ENCODE measurements at places on chromosomes 1 and 21.

GRCh38 chr1:41232305-41232704 lies 9.8 kb downstream of the SCMH1 start:
- DNase-seq: no peak

DNA sequence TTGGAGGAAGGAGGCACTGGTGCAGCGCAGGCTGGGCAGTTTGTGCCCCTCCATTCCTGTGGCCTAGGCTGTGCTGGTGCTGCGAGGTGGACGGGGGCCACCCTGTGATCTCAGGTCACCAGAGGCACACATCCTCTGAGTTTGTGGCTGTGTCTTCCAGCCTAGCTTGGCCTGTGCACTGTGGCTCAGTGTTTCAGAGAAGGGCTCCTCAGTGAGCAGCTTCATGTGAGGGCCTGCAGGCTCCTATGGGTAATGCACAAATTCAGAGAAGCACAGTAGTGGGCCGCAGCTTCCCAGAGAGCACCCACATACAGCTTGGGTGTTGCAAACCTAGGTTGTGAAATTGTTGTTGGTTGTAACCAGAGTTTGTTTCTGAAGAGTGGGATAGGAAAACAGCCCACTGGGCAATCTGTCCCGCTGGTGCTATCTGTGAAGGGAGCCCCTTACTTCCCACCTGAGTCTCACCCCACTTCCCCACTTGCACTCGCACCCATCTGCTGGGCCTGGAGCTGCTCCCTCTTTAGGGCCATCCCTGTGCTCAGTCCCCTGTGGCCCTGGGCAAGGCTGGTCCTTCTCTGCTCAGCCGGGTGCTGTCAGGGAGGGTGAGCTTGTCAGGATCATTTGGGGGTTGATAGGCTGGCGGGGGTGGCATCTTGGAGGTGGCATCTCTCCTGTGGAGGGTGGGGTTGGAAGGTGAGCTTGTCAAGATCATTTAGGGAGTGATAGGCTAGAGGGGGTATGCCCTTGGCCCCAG lies 30.2 kb downstream of the SNAP47 start:
- no peak for DNase-seq

- DNase-seq: no peak
Measured at GRCh38 chr1:186761358-186761757, 67.4 kb upstream of the PLA2G4A start.

DNA sequence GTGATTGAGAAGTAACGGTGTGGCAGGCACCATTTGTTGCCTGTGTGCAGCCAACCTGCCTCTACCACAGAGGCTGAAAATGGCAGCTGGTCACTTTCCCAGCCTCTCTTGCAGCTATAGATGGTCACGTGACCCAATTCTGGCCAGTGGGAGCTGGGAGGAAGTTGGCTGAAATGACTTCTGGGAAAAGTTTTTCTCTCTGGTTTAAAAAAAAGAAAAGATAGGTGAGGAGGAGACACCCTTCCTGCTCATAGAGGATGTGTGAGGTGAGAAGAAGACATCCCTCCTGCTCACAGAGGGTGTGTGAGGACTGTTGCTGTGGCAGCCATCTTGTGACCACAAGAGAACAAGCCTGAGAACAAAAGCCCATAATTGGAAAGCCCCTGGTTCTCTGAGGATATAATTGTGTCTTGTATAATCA lies 122.8 kb downstream of the SYF2 start:
- DNase-seq: no peak

DNA sequence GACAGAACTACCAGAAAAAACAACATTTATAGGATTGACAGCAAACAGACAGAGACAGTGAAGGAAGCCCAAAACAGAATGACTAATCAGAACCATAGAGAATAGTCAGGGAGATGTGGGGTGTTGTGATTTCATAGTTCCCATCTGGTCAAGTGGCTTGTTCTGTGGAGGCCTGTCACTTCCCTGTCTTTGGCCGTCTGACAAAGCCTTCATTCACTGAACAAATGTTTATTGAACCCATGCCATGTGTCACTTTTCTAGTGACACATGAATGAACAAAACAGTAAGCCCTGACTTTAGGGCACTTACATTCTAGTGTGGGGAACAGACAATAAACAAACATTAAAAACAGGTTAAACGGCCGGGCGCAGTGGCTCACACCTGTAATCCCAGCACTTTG lies 3.2 kb upstream of the SRRM1 start:
- DNase-seq: no peak

DNA sequence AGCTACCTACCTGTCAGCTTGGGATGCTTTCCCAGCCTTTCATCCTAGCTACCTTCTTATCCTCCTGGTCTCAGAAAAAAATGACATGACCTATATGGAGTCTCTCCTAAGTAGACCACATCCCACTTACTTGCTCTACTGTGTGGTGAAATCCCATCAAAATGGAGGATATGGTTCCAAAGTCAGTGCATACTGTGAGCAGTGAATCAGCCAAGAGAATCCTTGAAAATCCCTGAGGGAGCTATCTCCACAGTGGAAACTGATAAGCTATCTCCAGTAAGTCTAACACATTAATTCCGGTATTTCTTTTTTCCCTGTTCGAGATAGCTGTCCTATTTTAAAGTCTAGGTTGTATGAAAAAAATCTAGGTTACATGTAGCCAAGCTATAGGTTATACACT lies 189.7 kb downstream of the FGGY start:
- DNase-seq: no peak

DNA sequence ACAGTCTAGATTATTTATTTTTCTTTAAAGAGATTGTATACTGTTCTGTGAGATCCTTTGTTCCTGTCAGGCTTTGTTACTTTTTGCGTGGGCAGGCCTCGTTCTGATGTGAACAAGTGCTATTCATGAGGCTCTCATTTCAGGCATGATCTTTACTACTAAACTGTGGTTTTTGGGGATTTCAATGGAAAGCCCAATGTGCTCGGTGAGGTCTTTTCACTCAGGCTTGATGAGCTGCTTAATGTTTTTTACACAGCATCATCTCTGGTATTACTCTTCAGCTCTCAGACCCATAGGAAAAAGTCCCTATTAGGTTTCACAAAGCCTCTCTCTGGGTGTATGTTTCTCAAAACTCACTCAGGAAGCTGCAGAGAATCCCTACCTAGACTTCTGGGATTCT lies 419.4 kb downstream of the GPATCH2 start:
- DNase-seq: no peak

GRCh38 chr1:54754045-54754444 lies 10.3 kb downstream of the PARS2 start:
- no peak for DNase-seq

DNA sequence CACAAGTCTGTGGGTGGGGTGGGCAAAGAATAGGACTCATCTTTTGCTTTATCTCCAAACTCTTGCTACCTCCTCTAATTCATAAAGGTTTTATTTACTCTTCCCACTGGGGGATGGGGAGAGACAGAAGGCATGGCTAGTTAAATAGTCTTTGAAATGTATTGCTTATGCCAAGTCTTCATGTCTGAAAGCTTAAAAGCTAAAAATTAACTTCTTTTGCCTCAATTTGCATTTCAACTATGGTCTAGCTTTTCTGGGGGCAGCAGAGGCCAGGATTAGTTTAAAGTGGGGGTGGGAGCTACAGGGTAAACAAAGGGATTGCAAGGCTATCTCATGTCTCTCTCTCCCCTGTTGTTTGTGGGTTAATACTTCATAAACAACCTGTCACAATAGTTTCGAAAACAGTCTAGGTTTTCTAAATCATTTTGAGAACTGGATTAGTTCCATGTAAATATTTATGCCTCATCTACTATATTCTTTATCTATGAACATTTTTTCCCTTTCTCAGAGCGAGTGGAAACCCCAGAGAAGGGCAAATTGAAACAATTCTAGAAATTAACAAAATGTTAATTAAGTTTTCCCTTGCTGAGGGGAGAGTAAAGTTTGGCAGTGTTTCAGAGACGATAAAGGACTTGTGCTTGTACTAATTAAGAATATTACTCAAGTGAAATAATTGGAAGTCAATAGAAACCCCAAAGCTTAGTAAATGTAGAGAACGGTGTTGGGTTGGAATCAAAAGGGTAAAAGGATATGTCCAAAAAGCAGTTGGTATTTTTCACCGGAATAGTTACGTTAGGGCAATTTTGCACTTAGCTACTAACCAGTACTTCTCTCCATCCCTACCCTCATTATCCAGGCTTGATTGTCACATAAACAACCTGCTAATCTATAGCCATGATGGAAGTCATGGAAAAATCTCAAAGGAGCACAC lies 182.2 kb downstream of the GIPC2 start:
- no peak for DNase-seq

GRCh38 chr21:31201548-31201947 lies 142.5 kb downstream of the TIAM1 start:
- no peak for DNase-seq

DNA sequence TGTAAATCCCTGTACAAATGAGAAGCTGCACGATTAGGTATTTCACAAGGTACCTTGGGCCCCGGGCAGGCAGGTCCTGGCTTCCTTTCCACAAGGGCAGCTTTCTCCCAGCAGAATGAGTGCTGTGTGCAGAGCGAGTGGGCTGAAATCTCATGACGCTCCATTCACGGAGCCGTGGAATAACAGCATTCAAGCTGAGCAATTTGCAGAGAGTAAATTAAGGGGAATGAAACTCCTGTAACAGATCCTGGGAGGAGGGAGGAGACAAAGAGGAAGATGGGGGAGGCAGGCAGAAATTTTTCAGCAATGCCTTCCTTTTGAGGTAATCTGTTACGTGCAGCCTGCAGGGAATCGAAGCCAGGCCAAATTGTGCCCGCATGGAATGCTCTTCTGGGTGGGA lies 239.9 kb downstream of the TNR start:
- no peak for DNase-seq

- DNase-seq: no peak
Measured at GRCh38 chr1:235011064-235011598, 117.5 kb downstream of the TOMM20 start.

DNA sequence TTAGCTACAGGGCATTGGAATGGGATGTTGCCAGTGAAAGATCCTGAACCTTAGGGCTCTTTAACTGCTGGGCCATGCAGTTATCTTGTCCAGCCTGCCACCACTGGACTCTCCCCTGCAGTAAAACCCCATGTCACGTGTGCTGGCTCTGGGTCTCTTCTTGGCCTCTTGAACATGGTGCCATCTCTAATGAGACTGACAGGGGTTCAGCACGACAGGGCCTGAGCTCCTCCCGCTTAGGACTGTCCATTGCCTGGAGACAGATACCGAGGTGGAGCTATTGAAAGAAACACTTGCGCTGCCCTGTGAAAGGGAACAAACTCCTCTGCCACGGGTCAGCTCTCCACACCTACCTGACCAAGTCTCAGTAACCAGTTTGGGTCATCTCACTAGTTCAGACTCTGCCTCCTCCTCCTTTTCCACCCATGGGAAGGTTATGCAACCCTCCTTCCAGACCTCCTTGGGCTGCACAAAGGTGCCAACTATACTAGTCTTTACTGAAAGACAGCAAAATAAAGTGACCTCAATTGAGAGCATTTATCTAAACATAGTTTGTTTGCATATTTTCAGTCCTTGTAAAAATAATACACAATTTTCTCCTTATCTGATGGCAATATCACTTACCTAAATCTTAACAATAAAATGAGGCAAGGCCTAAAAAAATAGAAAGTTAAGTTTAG lies 66.0 kb downstream of the GNG12 start:
- no peak for DNase-seq

GRCh38 chr1:181099152-181100014 lies 10.9 kb downstream of the IER5 start:
- peak; percentile 16 for DNase-seq

- no peak for DNase-seq
Measured at GRCh38 chr1:43617668-43618067, 32.3 kb upstream of the KDM4A start.

DNA sequence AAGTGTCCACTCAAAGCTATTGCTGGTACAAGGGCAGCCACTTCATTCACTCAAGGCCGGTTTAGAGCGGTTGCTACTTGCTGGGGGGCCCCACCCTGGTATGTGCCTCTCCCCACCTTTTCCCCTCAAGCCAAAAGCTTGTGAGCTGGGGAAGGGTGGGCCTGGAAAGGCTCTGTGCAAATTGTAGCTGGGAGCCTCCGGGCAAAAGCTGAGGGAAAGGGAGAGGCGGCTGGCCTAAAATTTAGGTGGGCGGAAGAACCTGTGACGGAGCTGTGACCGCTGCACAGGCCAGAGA lies 306 bp upstream of the SH3D21 start:
- DNase-seq: no peak

GRCh38 chr21:16318651-16319300 lies 589.0 kb downstream of the USP25 start:
- no peak for DNase-seq

DNA sequence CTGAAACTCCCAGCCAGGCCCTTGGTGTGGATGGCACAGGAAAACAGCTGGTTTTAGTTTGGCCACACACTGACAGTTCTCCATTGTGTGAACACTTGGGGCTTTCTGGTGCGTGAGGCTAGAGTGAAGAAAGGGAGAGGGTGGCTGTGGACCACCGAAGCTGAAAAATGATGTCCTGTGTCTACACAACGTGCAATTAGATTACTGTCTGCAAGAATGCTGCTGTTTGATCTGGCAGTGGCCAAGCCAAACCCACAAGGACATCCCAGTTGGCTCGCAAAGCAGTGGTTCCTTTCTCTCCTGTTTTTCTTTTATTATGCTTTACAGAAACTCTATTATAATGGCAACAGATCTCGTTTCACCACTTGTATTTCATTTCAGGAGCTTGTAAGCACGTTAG lies 58.9 kb downstream of the ERG start:
- DNase-seq: no peak

DNA sequence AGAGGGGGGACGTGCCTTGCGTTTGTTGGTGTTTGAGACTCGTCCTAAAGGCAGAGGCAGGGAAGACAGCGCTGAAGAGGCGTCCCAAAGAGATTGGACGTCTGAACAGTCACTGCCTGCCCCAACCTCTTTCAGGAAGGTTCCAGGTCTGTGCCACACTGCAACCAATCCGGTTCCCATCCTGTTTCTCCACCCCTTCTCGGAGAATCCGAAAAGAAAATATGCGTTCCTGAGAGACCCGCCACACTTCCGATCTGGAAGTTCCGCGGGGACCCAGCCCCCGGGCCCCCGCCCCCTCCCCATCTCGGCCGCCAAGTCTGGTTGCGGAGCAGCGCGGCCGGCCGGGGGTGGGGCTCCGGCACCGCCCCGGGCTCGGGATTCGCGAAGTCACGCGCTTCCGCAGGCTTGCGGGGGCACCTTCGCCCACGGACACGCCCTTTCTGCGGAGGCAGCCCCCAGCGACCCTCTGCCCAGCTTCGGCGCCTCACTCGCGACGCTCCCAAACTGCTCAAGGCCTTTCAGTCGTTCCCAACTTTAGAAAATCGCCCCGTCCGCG lies 124.5 kb upstream of the DPYD start:
- DNase-seq: no peak

GRCh38 chr1:162091681-162092524 lies 22.4 kb downstream of the NOS1AP start:
- no peak for DNase-seq

GRCh38 chr1:44803312-44804095 lies 3.3 kb downstream of the PLK3 start:
- DNase-seq: no peak
